Esophagus (tissue), 2 donors: ENCODE measurements at places on chromosomes 2 and 18. TPM values are rescaled to one million over a fixed set of nuclear protein-coding genes. Genes with fewer than 3 reads are reported as not detected.

TEKT4 gene
- 0.10 TPM for polyA plus RNA-seq

SCN9A gene
- polyA plus RNA-seq, result 0.10 TPM

SNED1 gene
- polyA plus RNA-seq, result 3.6 TPM

SNRNP200 gene
- polyA plus RNA-seq, result 52.5 TPM

DNAJC27 gene
- 1.4 TPM for polyA plus RNA-seq

ANKRD29 gene
- 7.2 TPM for polyA plus RNA-seq

DSEL gene
- polyA plus RNA-seq, result 0.38 TPM

DTNA gene
- polyA plus RNA-seq, result 6.7 TPM

KANSL1L gene
- 3.0 TPM for polyA plus RNA-seq

DPP10 gene
- polyA plus RNA-seq, result 0.13 TPM

NAT8 gene
- not detected for polyA plus RNA-seq

PRADC1 gene
- polyA plus RNA-seq, result 22.5 TPM

C2orf66 gene
- polyA plus RNA-seq, result 0.07 TPM

ALPP gene
- not detected for polyA plus RNA-seq

GPR45 gene
- polyA plus RNA-seq, result not detected

MARCO gene
- polyA plus RNA-seq, result 0.18 TPM

EHD3 gene
- polyA plus RNA-seq, result 24.1 TPM

FBLN7 gene
- 0.14 TPM for polyA plus RNA-seq

GCG gene
- 0.10 TPM for polyA plus RNA-seq

ALS2 gene
- 3.9 TPM for polyA plus RNA-seq

FNDC4 gene
- 34.0 TPM for polyA plus RNA-seq

NEUROD1 gene
- polyA plus RNA-seq, result not detected

ATP8B1 gene
- 12.9 TPM for polyA plus RNA-seq

AMER3 gene
- polyA plus RNA-seq, result not detected
